Muscle of back (tissue), 13 donors: ENCODE measurements at places on chromosomes 1 and 21. TPM values are rescaled to one million over a fixed set of nuclear protein-coding genes. Genes with fewer than 3 reads are reported as not detected.

DNA sequence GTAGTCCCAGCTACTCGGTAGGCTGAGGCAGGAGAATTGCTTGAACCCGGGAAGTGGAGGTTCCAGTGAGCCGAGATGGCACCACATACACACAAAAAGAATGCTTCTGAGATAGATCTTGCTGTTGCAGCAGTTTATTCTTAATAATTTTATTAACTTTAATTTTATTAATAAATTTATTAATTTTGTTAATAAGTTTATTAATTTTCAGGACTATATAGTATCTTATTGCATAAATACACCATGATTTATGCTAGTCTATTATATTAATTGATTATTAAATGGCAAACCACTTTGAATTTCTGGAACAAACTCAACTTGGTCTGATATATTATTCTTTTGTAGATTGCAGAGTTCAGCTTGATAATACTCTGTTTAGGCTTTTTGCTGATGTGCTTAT lies 99.5 kb downstream of the CLIC6 start:
- DNase-seq = no peak

DNA sequence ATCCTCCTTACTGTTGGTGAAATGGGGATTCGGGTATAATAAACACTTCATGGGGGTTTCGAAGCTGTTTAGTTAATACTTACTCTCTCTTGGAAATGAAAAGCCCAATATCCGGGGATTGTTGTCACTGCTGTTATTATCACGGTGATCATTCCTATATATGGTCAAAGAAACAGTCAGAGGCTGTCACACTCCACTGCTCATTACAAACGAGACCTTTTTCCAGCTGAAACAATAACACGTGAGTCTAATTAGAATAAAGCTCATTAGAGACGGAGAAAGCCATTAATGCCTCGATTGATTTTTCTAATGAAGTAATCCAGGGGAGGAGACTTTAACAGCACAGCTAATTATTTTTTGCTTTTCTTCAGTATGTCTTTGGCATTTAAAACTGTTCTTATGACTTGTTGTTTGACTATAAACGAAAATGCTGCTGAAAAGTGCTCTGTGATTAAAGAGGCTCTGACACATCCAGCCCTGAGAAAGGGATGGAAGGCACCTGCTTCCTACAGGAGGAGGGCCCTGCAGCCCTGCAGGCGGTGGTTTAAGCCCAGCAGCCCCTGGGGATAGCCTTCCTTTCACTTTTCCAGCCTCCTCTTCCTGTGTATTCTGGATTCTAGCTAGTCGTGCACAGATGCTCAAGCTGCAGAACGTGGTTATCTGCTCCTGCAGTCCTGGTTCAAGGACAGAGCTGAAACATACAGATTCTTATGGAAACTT lies 143.6 kb downstream of the EDEM3 start:
- no peak for DNase-seq

GRCh38 chr1:175935166-175935565 lies 191.8 kb upstream of the TNR start:
- no peak for DNase-seq

Gene CASQ2
- 791 TPM for polyA plus RNA-seq

DNA sequence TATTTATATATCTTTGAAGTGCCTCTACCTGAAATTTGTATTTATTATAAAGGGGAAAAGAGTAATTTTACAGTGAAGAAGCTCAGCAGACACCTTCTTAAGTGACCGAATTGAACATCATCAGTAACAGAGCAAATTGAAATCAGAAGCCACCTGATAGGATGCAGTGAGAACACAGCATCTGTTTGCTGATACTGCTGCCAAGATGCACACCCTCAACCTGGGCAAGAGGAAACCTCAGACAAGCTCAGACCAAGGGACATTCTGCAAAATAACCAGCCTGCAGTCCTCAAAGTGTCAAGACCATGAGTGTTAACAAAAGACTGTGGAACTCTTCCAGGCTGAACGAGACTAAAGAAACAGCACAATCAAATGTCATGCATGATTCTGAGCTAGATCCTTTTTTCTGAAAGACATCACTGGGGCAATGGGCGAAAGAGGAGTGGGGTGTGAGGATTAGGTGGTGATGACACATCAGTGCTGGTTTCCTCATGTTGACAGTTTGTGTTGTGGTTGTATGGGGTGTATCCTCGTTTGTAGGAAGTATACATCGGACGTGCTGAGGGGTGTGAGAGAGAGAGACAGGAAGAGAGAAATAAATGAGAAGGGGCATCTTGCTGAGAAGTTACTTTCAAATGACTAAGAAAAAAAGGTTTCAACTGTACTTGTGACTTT lies 103.7 kb downstream of the ABCA4 start:
- no peak for DNase-seq

Gene CNTN2
- 1.3 TPM for polyA plus RNA-seq

Gene ASPM
- 20.5 TPM for polyA plus RNA-seq

GRCh38 chr1:17915511-17916197 lies 160.5 kb downstream of the ACTL8 start:
- DNase-seq = no peak

Gene KRTAP10-7
- not detected for polyA plus RNA-seq

DNA sequence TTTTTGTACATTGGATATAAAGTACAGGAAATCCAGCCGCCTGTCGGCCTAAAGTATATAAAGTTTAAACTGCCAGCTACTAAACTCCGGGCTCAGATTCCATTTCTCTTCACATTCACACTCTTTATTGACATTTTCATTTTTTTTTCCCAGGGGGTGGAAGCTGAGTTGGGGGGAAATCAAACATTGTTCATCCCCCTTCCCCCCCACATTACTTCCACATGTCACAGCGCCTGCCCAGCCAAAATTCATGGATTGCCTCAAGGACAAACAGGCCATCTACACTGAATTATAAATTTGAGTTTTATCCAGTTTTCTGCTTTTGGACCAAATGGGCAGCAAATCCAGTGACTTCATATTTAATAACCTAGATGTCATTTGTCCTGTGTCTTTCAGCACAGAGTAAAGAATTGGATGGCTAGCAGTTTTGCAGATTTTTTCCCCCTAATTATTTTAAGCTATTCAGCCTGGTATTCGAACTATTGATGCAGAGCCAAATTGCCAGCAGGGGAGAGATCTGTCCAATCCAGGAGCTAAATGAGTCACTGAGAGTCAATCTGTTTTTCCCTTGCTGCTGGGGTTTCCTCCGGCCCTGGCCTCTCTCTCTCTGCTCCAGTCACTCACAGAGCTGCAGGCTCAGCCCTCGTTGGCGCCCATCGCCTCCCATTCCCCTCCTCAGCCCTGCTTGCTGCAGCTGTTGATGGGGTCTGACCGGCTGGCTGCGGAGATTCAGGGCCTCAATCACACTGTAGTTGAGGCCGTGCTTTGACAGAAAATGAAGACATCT lies 98.0 kb downstream of the LMO4 start:
- DNase-seq = no peak

GRCh38 chr1:153959454-153959853 lies 1.0 kb upstream of the CRTC2 start:
- DNase-seq = no peak

GRCh38 chr1:43978551-43979260 lies at the start of gene B4GALT2:
Gene B4GALT2 (plus strand): TSS chr1:43979210. CDS start chr1:43981161, 1,951 bp downstream.
- DNase-seq = peak; percentile 55

Gene SLAMF1
- not detected for polyA plus RNA-seq

Gene GJA5
- 22.6 TPM for polyA plus RNA-seq

DNA sequence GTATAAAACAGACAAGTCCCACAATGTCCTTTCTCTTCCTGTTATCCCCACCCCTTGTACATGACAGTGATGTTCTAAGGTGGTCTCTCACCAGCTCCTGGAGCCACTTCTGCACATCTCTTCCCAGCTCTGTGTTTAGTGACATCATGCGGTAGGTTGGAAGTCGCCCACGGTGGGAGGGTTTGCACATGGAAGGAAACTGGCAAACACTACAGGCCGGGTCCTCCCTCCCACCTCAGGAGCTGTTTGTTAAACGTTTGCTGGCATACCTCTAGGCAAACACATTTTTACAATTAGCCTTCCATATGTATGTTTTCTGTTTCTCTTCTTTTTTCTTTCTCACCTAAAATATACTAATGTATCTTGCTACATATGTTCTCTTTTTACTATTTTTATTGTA lies 107.4 kb downstream of the PCBP3 start:
- DNase-seq = no peak

DNA sequence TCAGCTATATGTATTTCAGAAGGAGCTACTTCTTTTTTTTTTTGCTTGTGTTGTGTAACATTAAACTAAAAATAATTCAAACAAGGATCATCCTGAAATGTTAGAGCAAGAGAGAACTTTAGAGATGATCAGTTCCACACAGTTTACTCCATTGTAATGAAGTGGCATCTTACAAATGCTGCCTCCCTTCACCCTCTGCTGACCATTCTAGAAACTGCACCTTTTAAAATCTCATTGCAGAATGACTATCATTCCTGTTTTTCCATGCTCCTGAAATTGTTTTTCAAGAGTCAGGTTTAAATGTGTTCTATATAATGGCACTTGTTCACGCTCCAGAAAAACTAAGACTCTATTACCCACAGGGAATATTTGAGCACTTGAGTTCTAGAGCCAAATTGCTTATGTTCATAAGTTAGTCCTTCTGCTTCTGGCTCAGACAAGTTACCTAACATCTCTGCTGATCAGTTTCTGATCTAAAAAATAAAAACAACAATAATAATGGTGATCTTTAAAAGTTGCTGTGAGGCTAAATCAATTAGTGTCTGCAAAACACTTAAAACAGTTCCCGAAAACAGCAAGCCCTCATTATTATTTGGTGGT lies 21.5 kb upstream of the SLC44A5 start:
- peak; percentile 22 for DNase-seq

DNA sequence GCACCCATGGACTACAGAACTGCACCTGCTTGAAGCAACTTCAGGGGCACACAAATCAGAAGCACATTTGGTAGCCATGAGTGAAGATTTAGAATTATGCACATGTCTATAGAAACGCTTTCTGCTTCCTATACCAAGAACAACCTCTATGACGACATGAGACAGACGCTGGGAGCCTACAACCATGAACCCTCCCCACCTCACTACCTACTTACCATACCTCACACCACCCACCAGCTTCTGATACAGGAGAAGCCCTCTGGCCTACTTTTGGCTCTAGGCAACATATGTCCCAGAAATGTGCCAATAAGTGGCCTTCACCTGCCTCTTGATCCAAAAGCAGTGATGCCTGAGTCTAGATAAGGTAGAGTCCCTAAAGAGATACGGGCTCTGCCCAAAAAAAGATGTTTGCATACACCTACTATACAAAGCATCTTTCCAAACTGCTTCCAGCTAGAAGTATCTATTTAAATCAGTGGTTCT lies 58.5 kb downstream of the SLC45A1 start:
- no peak for DNase-seq

DNA sequence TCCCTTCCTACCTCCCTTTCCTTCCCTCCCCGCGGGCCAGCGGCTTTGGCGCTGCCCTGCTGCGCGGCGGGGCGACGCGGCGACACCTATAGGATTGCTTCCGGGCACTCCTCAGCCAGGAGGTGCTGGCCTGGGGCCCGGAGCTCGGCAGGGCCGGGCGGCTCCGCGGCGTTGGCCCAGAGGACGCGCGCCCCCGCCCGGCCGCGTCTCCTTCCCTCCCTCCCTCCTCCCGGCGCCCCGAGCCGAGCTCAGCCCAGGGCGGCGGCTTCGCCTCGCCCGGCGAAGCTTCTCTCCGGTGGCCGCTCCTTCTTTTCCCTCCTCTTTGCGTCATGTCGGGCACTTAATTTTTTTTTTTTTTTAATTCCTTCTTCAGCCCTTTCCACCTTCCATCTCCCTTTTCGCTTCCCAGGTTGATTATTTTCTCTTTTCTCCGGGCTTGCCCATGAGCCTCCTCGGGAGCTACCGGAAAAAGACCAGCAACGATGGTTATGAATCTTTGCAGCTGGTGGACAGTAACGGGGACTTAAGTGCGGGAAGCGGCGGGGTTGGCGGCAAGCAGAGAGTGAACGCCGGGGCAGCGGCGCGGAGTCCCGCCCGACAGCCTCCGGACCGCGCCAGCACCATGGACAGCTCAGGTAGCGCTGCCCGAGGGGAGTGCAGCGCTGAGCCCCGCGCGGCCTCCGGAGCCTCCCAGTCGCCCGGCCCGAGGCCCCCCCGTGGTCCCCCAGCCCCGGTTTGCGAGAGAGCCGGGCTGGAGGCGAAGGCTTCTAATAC lies at the start of gene DNAJC6:
Gene DNAJC6, plus strand, starts transcription at position 240 of the 774 bp plus-strand sequence. Its CDS starts 203 bp downstream, at position 443.
- DNase-seq = peak; percentile 87
